ENCODE measurements at places on chromosomes 1 and 21. TPM values are rescaled to one million over a fixed set of nuclear protein-coding genes. Genes with fewer than 3 reads are reported as not detected.

DNA sequence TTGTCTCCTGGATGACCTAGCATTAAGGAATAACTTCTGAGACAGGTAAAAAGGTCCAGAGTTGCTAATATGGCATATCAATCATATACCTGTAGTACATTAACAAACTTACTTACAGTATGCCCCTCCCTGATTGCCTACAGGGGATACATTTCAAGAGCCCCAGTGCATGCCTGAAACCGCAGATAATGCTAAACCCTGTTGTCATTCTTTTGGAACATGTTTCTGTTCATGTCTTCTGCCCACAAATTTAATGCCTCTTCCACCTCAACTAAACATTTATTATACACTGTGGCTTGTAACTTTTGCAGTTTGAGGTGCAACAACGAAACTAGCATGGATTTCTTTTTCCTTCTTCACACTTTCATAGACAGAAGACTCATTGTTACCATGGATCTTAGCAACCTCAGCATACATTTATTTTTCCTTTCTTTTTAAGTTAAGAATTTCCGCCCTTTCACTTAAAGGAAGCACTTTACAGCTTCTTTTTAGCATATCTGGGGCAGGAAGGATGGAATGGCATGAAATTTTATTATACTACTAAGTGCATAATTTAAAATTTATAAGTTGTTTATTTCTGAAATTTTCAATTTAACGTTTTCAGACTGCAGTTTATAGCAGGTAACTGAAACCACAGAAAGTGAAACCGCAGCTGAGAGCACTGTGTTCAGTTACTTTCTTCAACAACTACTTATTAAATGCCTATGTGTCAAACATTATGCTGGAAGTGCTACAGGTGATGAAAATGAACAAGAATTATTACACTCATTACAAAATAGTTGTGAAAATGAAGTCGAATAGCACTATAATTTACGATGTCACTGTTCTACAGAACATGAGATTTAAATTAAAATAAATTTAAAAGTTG, 25.3 kb downstream of the F13B start:
- no peak overlapping the region for H3K27ac ChIP-seq
- no peaks in the 10 kb centered on the region for H3K27me3 ChIP-seq
- no peak for DNase-seq
- no peaks in the 10 kb centered on the region for H3K36me3 ChIP-seq
- no peak overlapping the region for H3K4me3 ChIP-seq

DNA sequence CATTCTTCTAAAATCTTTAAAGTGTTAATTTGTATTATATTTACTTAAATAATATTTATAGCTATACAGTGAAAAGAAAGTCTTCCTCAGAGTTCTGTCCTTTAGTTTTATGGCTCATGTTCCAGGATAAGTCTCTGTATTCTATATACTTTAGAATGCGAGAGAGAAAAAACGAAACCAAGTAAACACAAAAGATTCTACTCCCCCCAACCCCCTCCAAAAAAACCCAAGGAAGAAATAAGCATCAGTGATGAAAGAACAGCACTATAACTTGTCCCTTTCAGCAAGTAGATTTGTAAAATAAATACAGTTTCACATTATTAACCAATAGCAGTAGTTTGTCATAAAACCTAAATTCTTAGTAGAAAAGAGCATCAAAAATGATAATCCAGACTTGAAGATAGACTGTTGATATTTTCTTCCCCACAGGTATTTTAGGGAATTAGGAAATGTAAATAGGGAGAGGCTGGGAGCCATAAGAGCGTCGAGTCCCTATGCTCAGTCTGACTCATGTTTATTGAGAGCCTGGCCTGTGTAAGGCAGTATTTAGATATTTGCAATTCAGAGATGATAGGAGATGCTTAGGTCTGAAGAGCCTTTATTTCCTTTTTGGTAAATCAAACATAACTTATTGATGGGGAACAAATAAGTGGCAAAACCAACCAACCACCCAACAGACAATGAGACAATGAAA, 35.5 kb downstream of the CDC14A start:
- no peak overlapping the region for H3K4me3 ChIP-seq
- peak; percentile 28 for DNase-seq
- no peak overlapping the region for H3K27ac ChIP-seq
- no peaks in the 10 kb centered on the region for H3K27me3 ChIP-seq

GRCh38 chr1:201429736-201430501, 8.4 kb upstream of the TNNI1 start:
- no peak overlapping the region for H3K27ac ChIP-seq
- H3K36me3 ChIP-seq: no peaks in the 10 kb centered on the region

GRCh38 chr1:186465946-186466345, 5.0 kb upstream of the PDC start:
- H3K27me3 ChIP-seq: no peaks in the 10 kb centered on the region
- H3K27ac ChIP-seq: no peak overlapping the region
- no peak overlapping the region for H3K4me3 ChIP-seq
- H3K36me3 ChIP-seq: no peaks in the 10 kb centered on the region
- DNase-seq: no peak
- no peaks in the 10 kb centered on the region for H3K4me1 ChIP-seq

DNA sequence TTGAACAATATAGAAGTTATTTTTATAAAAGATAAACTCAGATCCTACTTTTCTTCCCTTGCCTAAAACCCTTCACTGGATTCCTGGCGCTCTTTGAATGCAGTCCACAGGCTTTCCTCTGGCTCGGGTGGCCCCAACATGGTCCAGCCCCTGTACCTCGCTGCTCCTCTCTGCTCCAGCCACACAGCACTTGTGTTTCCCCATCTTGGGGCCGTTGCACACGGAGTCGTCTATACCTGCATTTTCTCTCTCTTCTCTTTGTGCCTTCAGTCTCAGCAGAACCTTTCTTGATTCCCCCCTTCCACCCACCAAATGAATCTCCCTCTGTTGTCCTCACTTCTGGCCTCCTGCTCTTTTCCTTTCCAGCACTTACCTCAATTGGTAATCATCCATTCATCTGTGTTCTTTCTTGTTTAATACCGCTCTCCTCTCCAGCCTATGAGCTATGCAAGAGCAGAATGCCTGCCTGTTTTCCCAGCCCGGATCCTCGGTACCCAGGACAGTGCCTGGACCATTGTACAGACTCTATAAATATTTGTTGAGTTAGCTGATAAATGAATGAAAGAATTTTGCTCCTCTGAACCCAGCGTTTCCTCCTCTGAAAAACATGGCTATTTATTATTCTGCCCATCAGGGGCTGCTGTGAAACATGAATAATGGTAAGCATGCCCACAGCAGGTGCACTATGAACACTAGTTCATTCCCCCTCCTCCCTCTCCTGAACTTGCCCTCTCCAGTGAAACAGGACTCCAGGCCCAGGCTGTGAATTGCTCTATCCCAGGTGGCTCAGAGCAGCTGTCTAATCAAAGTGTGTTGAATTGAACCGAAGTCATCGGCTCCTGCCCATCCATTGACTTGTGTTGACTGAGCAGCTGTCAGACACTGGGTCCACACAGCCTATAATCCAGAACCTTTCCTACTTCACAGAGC, 266.9 kb downstream of the PTPRU start:
- H3K27me3 ChIP-seq: no peaks in the 10 kb centered on the region
- H3K4me3 ChIP-seq: no peak overlapping the region
- no peaks in the 10 kb centered on the region for H3K4me1 ChIP-seq

GRCh38 chr1:174956976-174957375, 42.8 kb upstream of the CACYBP start:
- no peaks in the 10 kb centered on the region for H3K4me1 ChIP-seq
- no peak for DNase-seq
- no peak overlapping the region for H3K27ac ChIP-seq
- no peaks in the 10 kb centered on the region for H3K27me3 ChIP-seq
- H3K36me3 ChIP-seq: no peaks in the 10 kb centered on the region
- no peak overlapping the region for H3K4me3 ChIP-seq

GRCh38 chr1:14672005-14672404, 73.5 kb downstream of the KAZN start:
- no peak overlapping the region for H3K4me3 ChIP-seq
- DNase-seq: no peak
- no peak overlapping the region for H3K27ac ChIP-seq

GRCh38 chr1:185894791-185895190, 160.6 kb downstream of the HMCN1 start:
- DNase-seq: peak; percentile 59
- H3K4me3 ChIP-seq: no peak overlapping the region
- H3K27me3 ChIP-seq: no peaks in the 10 kb centered on the region
- H3K4me1 ChIP-seq: no peaks in the 10 kb centered on the region

- H3K4me1 ChIP-seq: no peaks in the 10 kb centered on the region
- no peak overlapping the region for H3K27ac ChIP-seq
- peaks cover 8% of the 10 kb centered on the region for H3K36me3 ChIP-seq
- H3K27me3 ChIP-seq: no peaks in the 10 kb centered on the region
- DNase-seq: no peak
- H3K4me3 ChIP-seq: no peak overlapping the region
Observed at GRCh38 chr1:3822421-3822820, 26.1 kb upstream of the LRRC47 start.

DNA sequence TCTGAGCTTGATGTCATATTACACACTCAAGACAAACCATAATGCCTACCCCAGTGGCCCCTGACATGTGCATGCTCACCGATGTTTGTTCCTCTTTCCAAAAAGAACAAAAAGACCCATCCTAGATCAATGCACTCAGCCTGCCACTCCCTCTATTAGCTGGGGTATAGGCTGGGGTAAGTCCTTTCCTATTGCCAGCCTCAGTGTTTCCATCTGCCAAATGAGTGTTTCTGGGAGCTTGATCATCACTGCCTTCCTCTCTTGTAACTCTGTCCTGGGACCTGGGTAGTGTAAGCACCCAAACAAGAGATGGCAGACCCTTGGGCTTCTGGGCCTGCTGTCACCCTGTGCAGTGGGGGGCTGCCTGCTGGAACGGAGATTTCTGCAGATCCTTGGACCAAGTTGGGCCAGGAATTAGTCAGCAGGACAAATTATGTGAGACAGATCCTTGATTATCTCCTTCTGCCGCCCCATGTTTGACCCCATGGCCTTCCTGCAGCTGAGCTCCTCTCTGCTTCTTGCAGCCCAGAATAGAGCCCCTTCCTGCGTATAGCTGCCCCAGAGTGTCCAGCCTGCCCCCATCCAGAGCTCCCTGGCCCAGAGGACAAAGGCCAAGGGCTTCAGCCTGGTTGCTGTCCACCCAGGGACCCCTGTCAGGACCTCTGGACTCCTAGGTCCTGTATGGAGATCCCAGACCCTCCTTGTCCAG, 31.5 kb upstream of the LRP8 start:
- peaks cover 2% of the 10 kb centered on the region for H3K27me3 ChIP-seq
- no peak for DNase-seq
- H3K4me3 ChIP-seq: no peak overlapping the region
- H3K36me3 ChIP-seq: no peaks in the 10 kb centered on the region

GRCh38 chr1:13714851-13715250, 14.9 kb downstream of the PRDM2 start:
- no peaks in the 10 kb centered on the region for H3K27me3 ChIP-seq
- H3K4me1 ChIP-seq: no peaks in the 10 kb centered on the region
- no peak overlapping the region for H3K4me3 ChIP-seq
- DNase-seq: no peak
- H3K36me3 ChIP-seq: no peaks in the 10 kb centered on the region

GRCh38 chr1:7265771-7266371, 480.6 kb downstream of the CAMTA1 start:
- H3K4me3 ChIP-seq: no peak overlapping the region
- H3K4me1 ChIP-seq: peaks cover 34% of the 10 kb centered on the region
- peak; percentile 94 for DNase-seq
- H3K36me3 ChIP-seq: no peaks in the 10 kb centered on the region

GRCh38 chr1:12621346-12622335, 3.6 kb upstream of the DHRS3 start:
- H3K4me3 ChIP-seq: no peak overlapping the region
- DNase-seq: peak; percentile 39
- H3K27me3 ChIP-seq: no peaks in the 10 kb centered on the region

GRCh38 chr21:38956007-38956406, 150.3 kb downstream of the ETS2 start:
- H3K36me3 ChIP-seq: no peaks in the 10 kb centered on the region
- no peaks in the 10 kb centered on the region for H3K27me3 ChIP-seq
- H3K4me1 ChIP-seq: peaks cover 37% of the 10 kb centered on the region
- H3K27ac ChIP-seq: no peak overlapping the region
- no peak overlapping the region for H3K4me3 ChIP-seq
- peak; percentile 57 for DNase-seq

- H3K36me3 ChIP-seq: no peaks in the 10 kb centered on the region
- no peaks in the 10 kb centered on the region for H3K27me3 ChIP-seq
- H3K27ac ChIP-seq: no peak overlapping the region
- H3K4me1 ChIP-seq: no peaks in the 10 kb centered on the region
Observed at GRCh38 chr1:67695963-67696362, 11.0 kb downstream of the GADD45A start.

DNA sequence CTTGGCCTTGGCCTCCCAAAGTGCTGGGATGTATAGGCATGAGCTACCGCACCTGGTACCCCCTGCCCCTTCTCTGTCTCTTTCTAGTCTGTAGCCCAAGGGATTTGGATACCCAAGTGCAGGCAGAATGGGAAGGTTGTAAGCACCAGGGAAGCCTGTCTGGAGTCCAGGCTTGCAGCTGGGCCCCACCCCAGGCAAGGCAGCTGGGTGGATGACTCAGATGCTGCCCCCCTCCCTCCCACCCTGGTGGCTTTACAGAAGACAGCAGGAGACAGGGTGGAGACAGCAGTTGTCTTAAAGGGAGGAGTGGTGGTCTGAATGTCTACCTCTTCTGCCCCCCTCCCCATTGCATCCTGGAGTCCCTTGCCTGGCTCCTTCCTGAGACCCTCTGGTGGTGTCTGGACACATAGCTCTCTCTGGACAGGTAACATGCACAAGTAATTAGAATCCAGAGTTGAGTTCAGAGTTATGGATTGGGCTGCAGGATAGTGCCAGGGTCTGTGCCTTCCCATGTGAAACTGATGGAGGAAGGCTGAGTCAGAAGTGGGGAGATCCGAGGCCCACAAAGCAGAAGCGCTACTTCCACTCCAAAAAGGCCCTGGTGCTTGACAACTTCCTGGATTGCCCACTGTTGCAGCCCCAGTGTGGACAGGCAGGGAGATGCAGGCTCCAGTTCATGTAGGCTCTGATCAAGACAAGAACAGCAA, 5.1 kb downstream of the LMNA start:
- H3K4me3 ChIP-seq: peak overlapping the region; percentile 23
- H3K4me1 ChIP-seq: peaks cover 26% of the 10 kb centered on the region
- H3K27me3 ChIP-seq: no peaks in the 10 kb centered on the region

CFAP126 gene
- not detected for total RNA-seq

TRIM17 gene
- total RNA-seq: 0.26 TPM

LCE1D gene
- total RNA-seq: not detected

HOOK1 gene
- under 0.01 TPM for total RNA-seq

CD164L2 gene
- not detected for total RNA-seq

LGR6 gene
- not detected for total RNA-seq

CD2 gene
- not detected for total RNA-seq

WLS gene
- total RNA-seq: 156 TPM

TLCD4 gene
- 2.1 TPM for total RNA-seq

CELA3B gene
- total RNA-seq: not detected

C1orf105 gene
- not detected for total RNA-seq

CELA2A gene
- total RNA-seq: not detected

HSD3B1 gene
- not detected for total RNA-seq

TBX19 gene
- total RNA-seq: 0.26 TPM

PADI3 gene
- total RNA-seq: not detected

VWA5B1 gene
- total RNA-seq: not detected

KCNA3 gene
- total RNA-seq: 5.6 TPM

FMN2 gene
- 1.5 TPM for total RNA-seq

HSF2BP gene
- total RNA-seq: 1.2 TPM
